ENCODE measurements at places on chromosomes 2 and 18. TPM values are rescaled to one million over a fixed set of nuclear protein-coding genes. Genes with fewer than 3 reads are reported as not detected.

- no peak for DNase-seq
These were observed 61.8 kb downstream of the CRACDL start for GRCh38 chr2:98874186-98874689.

GRCh38 chr2:206804326-206804725 lies 38.9 kb downstream of the FASTKD2 start:
- no peak for DNase-seq

DNA sequence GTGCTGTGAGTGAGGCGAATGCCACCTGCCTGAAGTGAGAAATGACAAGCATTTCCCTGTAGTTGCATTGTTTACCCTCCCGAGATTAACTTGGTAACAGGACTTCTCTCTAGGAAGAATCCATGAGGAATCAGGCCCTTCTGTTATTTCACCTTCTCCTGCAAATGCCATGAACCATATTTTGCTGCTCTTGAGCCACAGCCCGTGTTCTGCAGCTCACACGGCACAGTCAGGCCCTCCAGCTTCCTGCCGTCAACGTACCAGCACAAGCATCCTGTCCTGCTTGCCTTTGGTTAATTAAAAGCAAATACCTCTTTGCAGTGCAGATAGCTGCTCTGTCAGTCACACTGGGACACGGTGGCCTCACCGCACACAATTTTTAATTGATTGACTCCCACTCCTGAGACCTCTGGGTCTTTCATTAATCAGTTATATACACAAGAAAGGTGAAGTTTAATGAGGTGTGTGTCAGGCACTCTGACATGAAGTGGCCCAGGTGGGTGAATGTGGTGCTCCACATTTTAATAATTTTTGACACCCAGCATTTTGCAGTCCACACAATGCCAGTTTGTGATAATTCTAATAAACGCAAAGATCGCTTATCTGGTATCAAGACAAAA lies 95.3 kb upstream of the ASB18 start:
- DNase-seq, result no peak

GRCh38 chr2:25306777-25307368 lies 34.9 kb downstream of the DNMT3A start:
- no peak for DNase-seq

- no peak for DNase-seq
These were observed 382.2 kb downstream of the NBAS start for GRCh38 chr2:15178946-15179345.

- no peak for DNase-seq
These were observed 6.7 kb downstream of the COA5 start for GRCh38 chr2:98601532-98602132.

DNA sequence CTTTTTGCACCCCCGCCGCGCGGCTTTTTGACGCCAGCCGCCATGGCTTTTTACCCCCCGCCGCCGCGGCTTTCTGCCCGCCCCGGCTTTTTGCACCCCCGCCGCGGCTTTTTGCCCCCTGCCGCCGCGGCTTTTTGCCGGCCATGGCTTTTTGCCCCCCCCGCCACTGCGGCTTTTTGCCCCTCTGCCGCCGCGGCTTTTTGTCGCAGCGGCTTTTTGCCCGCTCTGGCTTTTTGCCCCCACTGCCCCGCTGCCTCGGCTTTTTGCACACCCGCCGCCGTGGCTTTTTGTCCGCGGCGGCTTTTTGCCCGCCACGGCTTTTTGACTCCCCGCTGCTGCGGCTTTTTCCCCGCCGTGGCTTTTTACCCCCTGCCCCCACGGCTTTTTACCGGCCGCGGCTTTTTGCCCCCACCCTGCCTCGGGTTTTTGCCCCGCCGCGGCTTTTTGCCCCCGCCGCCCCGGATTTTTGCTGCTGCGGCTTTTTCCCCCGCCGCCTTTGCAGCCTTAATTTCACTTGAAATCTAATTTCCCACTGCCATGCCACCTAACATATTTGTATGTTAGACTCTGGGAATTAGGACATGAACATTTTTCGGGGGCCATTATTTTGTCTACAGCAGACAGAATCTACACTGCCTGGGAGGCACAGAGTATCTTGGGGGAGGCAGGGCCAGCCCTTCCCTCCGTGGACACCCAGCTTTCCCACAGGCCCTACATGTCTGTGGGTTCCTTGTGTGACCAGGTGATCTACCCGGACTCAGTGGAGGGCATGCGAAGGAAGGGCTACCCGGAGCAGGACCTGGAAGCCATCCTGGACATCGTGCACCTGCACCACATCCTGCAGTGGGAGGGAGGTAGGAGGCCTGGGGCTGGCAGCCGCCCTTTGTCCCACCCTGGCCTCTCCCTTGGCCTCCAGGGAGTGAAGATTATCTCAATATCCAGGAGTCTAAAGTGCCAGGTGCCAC lies 3031.0 kb upstream of the TEKT4 start:
- no peak for DNase-seq

DNA sequence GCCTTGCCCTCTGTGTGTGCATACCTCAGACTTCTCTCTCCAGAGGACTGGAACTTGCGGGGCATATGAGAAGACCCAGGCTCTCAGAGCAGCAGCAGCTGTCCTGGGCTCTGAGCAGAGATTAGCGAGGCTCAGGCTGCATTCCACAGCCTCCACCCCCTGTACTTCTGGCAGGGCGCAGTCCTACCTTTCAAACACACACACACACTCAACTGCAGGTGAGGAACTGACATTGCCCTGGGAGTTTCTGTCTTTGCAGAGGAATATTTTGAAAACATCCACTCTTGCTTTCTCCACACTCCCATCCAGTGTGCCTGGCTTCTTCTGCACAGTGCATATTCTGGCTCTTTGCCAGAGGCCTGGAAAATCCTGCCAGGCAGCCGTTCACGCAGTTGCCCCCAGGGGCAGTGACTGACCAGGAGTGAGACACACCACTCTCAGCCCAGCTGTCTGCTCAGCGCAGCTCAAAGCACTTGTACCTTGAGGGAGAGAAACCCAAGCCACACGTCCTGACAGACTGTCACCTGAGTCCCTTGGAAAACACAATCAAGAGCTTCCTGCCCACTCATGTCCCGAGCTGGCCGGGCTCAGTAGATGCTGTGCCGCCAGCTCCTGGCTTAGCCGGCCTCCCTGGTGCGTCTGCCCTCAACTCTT lies 460.8 kb downstream of the RNF144A start:
- no peak for DNase-seq

DNA sequence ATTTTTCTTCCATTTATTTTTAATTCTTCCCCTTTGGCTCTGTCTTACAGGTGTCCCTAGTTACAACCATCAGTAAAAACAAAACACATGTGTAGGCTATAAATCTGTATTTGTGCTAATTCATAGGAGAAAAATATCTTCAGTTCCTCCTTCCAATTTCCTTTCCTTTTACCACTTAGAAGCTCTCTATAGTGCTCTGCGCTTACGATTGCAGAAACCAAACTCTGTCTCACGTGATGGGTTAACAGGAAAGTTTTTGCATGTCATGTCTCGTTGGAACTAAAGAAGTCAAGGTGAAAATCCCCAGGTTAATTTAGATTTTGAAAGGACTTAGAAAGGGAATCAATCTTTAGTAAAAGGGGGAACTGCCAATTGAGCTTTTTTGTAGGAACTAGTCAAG lies 1390.5 kb upstream of the ZEB2 start:
- no peak for DNase-seq

DNA sequence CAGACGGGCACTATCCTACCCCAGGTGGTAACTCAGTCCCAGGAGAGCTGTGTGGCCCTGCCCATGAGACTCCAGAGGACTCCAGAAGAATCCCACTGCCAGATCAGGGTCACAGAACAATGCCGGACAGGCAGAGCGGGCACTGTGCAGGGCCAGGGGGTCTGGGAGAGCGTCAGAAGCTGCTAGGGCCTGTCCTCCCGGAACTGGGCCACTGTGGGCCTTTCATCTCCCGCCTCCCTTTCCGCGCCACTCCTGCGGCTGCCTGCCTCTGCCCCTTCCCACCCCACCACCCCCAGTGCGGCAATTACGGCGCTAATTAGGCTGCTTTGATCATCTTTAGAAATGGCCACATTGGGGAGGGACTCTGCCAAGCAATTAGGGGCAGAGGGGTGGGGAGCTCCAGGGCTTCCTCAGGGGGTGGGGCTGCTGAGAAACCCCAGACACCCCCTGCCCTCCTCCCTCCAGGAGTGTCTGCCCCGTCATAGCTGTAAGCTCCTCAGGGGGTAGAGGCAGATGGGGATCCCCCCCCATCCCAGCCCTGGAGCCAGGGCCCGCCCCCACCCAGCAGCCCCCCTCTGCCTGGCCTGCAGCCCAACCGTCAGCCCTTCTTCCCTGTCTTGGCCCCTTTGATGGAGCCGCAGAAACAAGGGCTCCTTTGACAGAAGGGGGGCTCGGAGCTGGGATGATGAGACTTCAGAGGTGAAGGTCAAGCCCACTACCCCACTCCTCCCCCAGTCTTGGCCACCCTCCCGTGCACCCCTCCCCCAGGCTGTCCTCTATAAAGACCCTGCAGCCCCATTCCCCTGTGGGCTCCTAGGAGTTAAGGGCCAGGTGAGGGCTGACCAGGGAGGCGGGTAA lies at the start of gene PRSS56:
TSS of gene PRSS56 (plus strand) at position 808 of the 858 bp plus-strand sequence. CDS start 211 bp downstream, outside the sequence.
- DNase-seq, result no peak

DNA sequence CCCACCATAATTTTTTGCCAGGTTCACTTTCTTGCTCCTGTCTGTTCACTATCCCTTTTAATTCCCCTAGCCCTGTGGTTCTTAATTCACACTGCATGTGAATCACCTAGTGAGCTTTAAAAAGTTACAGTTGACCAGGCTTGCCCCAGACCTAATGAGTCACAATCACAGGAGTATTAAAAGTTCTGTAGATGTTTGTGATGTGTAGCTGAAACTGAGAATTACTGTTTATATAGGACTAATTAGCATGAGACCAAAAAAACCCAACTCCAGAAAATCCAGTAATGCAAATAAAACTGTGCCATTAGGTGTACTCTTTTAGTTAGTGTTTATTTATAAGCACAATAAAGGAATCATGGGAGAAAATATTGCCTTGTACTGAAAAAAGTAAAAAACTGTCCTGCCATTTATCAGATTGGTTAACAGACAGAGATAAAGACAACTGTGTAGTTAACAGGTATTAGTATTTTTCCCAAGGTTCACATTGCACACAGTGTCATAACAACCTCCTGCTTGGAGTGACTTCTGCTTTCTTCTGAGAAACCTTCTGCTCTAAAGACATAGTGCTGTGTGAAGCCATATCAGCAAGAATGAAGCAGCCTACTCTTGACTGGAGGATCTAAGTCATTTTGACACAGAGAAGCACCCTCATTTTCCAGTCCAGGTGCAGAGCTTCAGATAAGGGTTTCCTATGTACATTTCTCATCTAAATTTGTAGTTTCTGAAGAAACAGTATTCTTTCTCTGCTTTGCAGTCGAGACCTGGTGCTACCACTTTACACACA lies 39.0 kb downstream of the VAPA start:
- no peak for DNase-seq

GRCh38 chr2:10909050-10909995 lies 2.4 kb upstream of the KCNF1 start:
- no peak for DNase-seq

DNA sequence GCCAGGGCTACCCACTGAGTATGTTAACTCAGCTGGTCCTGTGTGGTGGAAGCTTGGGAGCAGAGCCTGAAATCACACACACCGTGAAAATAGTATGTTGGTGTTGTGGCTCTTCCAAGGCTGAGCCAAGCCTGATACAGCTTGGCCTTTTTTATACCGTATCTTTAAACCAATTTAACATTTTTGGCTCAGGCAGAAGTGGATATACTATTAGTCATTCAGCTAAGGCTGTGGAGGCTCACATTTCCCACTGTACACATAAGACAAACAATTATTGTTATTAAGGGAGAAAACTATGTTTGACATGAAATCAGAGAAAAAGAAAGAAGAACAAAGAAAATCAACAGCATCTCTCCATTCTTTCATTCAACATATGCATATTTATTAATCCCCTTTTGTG lies 159.0 kb downstream of the BCL11A start:
- no peak for DNase-seq

- no peak for DNase-seq
These were observed 19.9 kb upstream of the RAB31 start for GRCh38 chr18:9688036-9688741.

DNA sequence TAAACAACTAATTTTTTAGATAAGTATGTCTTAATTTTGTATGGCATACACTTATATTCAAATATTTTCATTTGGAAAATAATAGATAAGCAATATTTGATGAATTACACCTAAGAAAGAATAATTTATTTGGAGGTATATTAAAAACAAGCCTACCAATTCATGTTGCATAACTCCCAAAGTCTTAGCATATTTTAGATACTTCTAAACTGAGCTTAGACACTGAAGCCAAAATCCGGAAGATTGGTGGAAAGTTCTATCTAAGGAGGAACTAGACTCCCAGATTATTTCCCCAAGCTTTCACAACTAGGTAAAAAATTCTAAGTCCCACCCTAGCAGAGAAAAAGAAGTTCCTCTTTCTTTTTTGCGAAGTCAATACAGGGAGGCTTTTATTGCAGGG lies 221.0 kb upstream of the MMADHC start:
- no peak for DNase-seq

Gene CCBE1
- 35.6 TPM for polyA plus RNA-seq

Gene CASP10
- 6.9 TPM for polyA plus RNA-seq

Measured in left renal cortex interstitium (tissue), 4 donors.